Colonic mucosa (tissue), 4 donors: ENCODE measurements at places on chromosomes 6 and 20. TPM values are rescaled to one million over a fixed set of nuclear protein-coding genes. Genes with fewer than 3 reads are reported as not detected.

DNA sequence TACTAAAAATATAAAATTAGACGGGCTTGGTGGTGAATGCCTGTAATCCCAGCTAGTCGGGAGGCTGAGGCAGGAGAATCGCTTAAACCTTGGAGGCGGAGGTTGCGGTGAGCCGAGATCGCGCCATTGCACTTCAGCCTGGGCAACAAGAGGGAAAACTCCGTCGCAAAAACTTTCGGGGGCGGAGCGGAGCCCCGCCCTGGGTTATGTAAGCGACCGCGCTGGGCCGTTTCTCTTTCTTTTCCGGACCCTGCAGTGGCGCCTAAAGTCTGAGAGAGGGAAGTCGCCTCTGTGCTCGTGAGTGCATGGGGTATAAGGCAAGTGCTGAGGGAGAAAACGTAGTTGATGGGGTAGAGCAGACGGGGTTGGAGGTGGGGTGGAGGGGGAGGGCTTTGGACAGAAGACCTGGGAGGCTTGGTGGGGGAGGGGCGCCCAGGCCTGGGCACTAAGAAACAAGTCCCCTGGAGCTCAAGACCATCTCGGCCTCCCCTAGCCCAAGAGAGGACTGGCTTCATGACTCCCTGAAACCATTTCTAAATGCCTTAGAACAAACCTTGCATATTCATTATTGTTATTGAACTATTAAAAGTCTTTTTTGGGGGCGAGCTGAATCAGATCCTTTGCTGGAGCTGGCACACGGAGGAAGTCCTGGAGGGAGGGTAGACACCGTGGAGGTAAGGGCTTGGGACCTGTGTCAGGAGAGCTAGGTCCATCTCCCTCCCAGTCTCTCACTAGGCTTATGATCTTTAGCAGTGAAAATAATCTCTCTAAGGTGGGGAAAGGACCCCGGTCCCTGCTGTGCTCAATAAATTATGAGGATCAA is 2.7 kb upstream of the MICA start:
- DNase-seq, result peak; percentile 86

DNA sequence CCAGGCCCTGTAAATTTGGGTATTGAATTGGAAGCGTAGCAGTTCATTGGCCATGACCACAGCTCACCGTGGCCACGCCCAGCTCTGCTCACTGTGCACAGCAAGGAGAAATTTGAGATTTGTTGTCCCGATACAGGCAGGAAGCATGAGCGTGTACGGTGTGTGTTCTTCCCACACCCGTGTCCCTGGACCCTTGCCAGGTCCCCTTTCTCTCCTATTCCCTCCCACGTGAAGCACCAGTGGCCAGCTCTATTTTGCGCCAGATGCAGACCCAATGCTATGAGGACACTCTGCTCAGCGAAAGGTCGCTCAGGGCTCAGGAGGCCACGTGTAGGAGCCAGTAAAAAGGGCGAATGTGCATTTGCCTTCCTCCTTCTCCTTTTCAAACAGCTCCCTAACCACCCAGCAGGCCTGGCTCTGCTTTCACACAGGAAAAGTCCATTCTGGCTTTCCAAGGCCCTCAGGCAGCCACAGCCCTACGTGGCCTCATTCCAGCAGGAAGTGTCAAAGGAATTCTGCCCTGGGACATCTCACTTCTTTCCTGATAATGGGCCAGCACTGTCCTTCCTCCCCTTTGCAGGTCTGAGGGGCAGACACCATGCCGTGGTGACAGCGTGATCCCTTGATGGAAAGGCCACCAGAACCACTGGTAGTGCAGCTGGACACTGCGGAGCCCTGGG is 499.2 kb upstream of the CDH4 start:
- no peak for DNase-seq

DPPA5 gene
- not detected for total RNA-seq

- no peak for DNase-seq
Measured at GRCh38 chr6:94272327-94272726, 853.0 kb upstream of the EPHA7 start.

DNA sequence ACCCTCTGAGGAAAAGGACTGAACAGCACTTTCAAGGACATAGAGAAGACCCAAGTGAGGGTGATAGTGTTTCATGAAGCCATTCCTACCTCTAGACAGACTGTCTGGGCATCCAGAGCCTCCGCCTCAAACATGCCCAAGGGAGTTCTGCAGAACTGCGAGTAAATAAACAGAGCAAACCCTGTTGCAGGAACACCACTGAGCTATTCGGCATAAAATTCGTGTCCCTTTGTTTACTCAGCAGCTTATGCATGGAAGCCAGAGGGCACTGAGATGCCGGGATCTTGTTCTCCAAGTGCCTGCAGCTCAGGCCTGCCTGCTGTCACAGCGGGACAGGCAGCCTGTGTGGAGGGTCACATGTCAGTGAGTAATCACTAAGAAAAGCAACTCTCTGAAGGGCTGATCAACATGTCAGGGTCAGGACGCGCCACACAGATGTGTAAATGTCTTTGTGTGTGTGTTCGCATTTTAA is 164.9 kb upstream of the HEY2 start:
- DNase-seq, result no peak

PMEPA1 gene
- 13.0 TPM for total RNA-seq

GRCh38 chr20:61271312-61272231 is 19.5 kb downstream of the CDH4 start:
- no peak for DNase-seq

- no peak for DNase-seq
Measured at GRCh38 chr6:141326426-141326825, 806.3 kb upstream of the GJE1 start.

GRCh38 chr20:47789081-47789763 is 3.9 kb upstream of the SULF2 start:
- no peak for DNase-seq

GRCh38 chr20:31872406-31872805 is 2.0 kb downstream of the TTLL9 start:
- DNase-seq, result no peak

CST7 gene
- 0.47 TPM for total RNA-seq

GRCh38 chr20:62227591-62227976 is 7.5 kb upstream of the HRH3 start:
- DNase-seq, result no peak

DNA sequence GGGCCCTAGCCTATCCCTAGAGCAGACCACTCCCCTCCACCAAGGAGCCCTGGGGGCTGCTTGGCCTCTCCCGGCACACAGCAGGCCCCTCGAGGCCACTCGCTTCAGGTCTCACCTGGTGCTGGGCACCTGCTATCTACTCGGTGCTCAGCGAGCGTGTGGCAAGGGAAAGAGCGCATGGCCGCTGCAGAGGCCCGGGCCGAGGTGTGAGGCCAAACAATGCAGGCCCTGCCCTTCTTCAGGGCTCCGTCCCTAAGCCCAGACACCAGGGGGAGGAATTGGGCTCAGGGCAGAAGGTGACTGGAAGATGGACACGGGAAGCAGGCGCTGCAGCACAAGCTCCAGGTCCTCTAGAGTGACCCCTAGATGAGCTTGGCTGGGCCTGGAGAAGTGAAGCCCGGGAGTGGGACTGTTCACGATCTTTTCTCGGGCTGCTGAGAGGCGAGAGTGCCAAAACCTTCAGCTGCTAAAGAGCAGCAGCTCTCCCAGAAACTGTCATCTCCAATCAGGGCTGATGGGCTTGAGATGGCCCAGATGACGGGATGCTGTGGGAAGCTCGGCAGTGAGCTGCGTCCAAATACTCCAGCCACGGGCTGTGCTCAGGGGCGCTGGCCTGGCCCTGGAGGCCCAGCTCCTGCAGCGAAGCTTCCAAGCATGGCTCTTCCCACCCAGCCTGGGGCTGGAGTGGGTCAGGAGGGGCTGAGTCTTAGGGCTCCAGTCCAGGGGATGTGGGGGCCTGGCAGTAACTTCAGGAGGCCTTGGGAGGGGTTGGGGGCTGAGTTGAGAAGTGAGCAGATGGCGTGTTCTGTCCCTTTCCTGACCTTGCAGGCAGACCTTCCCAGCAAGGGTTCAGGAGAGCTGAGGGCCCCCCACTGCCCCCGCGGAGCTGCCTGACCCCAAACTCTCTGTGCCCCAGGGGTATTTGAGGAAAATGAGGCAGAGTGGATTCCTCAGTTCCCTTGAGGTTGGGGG is 43.7 kb downstream of the APCDD1L start:
- peak; percentile 61 for DNase-seq

PLCB4 gene
- 39.5 TPM for total RNA-seq

- DNase-seq, result no peak
Measured at GRCh38 chr6:168949981-168950857, 303.4 kb downstream of the THBS2 start.

DNA sequence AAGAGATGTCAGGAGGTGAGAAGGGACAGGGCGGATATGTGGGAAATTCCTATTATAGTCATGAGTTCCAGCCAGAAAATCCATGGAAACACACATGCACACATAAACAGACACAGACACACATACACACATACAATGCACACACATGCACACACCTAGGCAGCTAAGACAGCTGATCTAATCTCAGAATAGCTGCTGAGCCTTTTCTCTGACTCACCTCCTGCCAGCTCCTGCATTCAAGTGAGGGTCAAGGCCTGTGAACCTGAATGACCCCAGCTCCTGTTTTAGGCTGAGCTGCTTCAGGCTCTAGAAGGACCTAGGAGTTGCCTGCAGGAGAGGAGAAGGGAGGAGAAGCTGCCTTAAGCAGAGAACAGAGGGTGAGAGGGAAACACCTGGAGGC is 21.6 kb upstream of the RAET1L start:
- no peak for DNase-seq

DNA sequence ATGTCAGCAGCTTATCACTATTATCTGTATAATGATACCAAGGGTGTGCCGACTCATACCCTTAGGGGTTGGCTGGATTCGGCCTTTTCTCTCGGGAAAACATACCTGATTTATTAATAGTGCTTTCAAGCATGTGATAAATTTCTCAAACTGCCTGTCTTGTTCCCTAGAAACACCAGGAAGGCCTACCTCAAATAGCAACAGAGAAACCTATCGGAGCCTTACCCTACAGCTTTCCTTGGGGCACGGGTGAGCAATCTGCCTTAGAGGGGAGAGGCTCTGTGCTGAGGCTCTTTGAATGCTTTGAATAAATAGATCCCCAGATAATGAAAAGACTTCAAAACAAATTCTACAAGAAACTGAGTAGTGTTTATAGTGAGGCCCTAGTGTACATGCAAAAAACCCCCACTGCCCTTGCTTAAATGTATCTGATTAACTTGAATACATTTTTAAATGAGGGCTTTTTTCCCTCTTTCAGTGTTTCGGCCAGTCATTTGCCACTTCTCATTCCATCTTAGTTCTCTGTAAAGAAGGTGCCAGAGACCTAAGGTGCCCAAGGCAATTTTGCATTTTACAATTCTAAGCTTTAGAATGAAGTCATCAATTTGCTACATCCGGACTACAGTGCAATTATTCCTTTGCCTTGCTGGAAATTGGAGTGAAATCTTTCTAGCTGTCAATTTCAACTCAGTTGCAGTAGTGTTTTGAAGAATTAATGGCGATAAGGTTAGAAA is 320.1 kb downstream of the ESR1 start:
- DNase-seq, result no peak

- no peak for DNase-seq
Measured at GRCh38 chr20:56806952-56807517, 177.9 kb downstream of the TFAP2C start.

- DNase-seq, result peak; percentile 21
Measured at GRCh38 chr6:151240791-151241642, 1.2 kb downstream of the AKAP12 start.

GRCh38 chr6:71396410-71396801 is 107.8 kb downstream of the OGFRL1 start:
- no peak for DNase-seq

GRCh38 chr6:45571159-45571558 is 193.4 kb upstream of the SUPT3H start:
- no peak for DNase-seq

KCNQ5 gene
- total RNA-seq, result 0.22 TPM

WFDC8 gene
- not detected for total RNA-seq

DNA sequence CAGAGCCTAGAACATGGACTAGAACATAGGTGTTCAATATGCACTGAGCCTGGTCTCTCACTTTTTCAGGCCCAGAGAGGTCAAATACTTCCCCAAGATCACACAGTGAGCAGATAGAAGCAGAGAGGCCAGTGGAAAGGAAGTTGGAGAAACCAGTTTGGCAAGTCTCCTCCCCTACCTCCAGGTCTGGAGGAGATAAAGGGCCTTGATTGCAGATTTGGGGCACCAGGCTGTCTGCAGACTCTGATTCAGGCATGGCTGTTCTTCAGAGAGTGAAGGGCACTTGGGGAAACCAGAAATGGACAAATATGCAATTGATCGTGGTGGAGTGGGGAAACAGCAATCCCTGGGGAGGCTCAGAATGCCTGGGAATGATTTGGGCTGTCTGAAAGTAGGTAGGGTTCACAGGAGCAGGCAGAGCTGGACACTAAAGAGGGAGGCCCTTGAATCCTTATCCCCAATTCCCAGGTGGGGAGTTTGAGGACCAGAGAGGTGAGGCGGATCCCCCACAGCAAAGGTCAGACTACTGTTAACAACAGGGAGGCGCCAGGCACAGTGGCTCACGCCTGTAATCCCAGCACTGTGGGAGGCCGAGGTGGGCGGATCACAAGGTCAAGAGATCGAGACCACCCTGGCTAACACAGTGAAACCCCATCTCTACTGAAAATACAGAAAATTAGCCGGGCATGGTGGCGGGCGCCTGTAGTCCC is 2.3 kb downstream of the PEDS1 start:
- peak; percentile 78 for DNase-seq

- DNase-seq, result no peak
Measured at GRCh38 chr20:14536738-14537137, 199.3 kb upstream of the FLRT3 start.

SLC12A5 gene
- 0.96 TPM for total RNA-seq

C20orf204 gene
- 0.29 TPM for total RNA-seq

DNA sequence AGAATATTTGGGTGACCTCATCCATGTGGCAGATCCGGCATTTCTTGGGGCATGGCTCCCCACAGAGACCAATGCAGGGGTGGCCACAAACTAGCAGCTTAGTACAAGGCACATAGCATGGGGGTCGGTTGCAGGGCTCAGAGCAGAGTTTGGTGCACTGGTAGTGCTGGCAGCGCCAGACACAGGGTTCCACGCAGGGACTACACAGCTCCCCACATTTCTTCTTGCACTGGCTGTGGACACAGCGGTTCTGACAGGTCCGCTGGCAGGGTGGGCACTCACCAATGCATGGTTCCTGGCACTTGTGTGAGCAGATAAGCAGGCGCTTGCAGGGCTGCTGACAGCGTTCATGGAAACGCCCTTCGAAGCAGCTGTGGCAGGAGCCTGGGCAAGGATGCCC is 29.1 kb downstream of the DDX27 start:
- no peak for DNase-seq

- DNase-seq, result no peak
Measured at GRCh38 chr20:60480950-60481742, 522.9 kb downstream of the CDH26 start.
